Panc1 (cell line): ENCODE measurements at places on chromosomes 2 and 18.

- no peak overlapping the region for H3K4me3 ChIP-seq
- H3K4me1 ChIP-seq, result no peaks in the 10 kb centered on the region
- no peaks in the 10 kb centered on the region for H3K36me3 ChIP-seq
- no peak for DNase-seq
Observed at GRCh38 chr2:68385220-68385906, 20.3 kb downstream of the PLEK start.

- no peak for DNase-seq
- H3K36me3 ChIP-seq, result no peaks in the 10 kb centered on the region
- no peaks in the 10 kb centered on the region for H3K4me1 ChIP-seq
- no peak overlapping the region for H3K4me3 ChIP-seq
Observed at GRCh38 chr2:240187989-240188590, 47.6 kb upstream of the OTOS start.

GRCh38 chr2:240728361-240728760 is 36.7 kb downstream of the AQP12A start:
- DNase-seq, result no peak
- no peak overlapping the region for H3K27ac ChIP-seq
- H3K36me3 ChIP-seq, result no peaks in the 10 kb centered on the region
- no peaks in the 10 kb centered on the region for H3K27me3 ChIP-seq
- no peak overlapping the region for H3K4me3 ChIP-seq

GRCh38 chr2:24832931-24833701 is 39.9 kb downstream of the CENPO start:
- no peaks in the 10 kb centered on the region for H3K27me3 ChIP-seq
- H3K36me3 ChIP-seq, result no peaks in the 10 kb centered on the region
- DNase-seq, result no peak

GRCh38 chr2:148888986-148889385 is 14.0 kb downstream of the KIF5C start:
- H3K4me3 ChIP-seq, result no peak overlapping the region
- H3K27ac ChIP-seq, result no peak overlapping the region
